SW480 (cell line): ENCODE measurements at places on chromosomes 4 and X.

DNA sequence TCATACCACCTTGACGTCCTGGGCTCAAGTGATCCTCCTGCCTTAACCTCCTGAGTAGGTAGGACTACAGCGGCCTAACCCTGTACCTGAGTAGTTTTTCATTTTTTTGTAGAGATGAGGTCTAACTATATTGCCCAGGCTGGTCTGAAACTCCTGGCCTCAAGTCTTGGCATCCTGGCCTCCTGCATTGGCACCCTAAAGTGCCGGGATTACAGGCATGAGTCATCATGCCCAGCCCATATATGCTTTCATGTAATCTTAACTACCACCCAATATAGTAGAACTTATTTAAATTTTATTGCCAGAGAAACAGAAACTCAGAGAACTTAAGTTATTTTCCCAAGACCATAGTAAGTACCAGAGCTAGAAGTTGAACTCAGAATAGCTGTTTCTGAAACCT, 27.1 kb downstream of the AFM start:
- DNase-seq, result no peak

- DNase-seq, result peak; percentile 2
These were observed 56.2 kb upstream of the CHRDL1 start for GRCh38 chrX:110851780-110852179.

GRCh38 chr4:82900066-82900410, 497 bp upstream of the THAP9 start:
- peak; percentile 52 for DNase-seq

GRCh38 chr4:40055863-40056715, 561 bp upstream of the N4BP2 start:
- DNase-seq, result peak; percentile 60

- no peak for DNase-seq
These were observed 160.9 kb downstream of the CBR4 start for GRCh38 chr4:168849030-168849675.

- no peak for DNase-seq
These were observed 31.4 kb upstream of the CHRNA9 start for GRCh38 chr4:40303751-40304150.
